CD4-positive, alpha-beta T cell treated with Interleukin-6 for 4 hours (primary cell): ENCODE measurements at places on chromosomes 2 and 18.

DNA sequence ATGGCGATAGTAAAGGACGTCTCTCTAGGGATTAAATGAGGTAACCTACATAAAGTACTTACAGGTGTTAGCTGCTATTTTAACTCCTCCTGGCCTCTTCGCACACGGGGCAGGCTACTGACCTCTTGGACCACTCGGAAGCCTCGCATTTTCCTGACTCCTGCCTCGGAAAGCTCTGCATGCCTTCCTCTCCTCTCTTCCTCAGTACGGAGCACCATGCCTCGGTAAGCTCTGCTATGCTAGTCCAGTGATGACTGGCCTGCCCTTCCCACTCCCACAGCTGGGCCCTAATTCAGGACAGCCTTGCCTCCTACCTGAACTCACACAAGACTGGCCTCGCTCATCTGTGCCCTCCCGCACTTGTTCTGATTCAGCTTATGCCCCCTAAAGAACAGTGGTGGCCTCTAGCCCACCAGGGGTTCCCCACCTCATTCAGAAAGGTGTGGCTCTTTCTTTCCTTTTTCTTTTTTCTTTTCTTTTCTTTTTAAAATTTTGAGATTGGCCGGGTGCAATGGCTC, 22.7 kb upstream of the HPCAL1 start:
- DNase-seq = no peak

DNA sequence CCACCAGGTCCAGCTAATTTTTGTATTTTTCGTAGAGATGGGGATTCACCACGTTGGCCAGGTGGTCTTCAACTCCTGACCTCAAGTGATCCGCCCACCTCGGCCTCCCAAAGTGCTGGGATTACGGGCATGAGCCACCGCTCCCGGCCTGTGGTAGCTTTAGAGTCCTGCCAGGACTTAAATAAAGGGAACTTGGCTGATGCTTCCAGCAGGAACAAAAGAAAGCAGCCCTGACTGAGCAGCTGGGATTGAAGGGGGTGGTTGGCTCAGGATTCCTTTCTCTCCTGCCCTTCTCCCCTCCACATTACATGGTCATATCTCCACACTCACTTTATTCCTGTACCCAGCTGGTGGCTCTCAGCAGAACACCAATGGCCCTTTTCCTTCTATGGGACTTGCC, 20.0 kb downstream of the EFHD1 start:
- no peak for DNase-seq

- DNase-seq = no peak
Observed at GRCh38 chr18:76314496-76314895, 180.5 kb downstream of the ZNF516 start.

DNA sequence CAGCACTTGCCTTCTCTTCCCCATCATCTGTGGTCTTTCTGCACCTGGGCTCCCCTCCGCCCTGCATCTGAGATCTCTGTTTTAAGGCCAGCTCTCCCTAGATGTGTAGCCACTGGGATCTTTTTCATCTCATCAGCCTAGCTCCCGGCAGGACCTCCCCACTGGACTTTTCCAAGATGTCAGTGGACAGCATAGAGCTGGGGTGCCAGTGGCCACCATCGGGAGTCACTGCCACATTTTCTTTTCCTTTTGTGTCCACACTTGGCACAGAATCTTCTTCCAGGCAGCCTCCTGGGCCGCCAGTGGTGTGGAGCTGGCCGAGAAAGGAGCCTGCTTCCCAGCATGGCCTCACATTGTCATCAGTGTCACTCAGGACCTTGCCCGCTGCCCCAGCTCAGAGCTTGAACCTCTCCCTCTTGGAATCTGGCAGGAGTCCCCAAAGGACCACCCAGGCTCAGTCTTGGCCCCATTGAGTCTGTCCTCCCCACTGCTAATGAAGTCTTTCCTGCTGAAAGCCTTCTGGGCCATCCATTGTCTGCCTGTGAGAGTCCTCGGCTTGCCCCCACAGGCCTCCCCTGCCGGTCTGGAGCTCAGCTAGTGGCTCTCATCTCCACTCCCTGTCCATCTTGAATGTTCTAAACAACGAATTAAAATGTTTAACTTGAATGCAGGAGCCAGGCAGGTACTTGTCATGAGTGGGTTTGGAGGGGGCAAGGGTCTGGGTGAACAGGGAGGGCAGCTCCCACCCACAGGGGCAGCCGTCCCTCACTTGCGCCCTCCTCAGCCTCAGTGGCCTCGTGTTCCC, 324.4 kb downstream of the GBX2 start:
- DNase-seq = no peak

DNA sequence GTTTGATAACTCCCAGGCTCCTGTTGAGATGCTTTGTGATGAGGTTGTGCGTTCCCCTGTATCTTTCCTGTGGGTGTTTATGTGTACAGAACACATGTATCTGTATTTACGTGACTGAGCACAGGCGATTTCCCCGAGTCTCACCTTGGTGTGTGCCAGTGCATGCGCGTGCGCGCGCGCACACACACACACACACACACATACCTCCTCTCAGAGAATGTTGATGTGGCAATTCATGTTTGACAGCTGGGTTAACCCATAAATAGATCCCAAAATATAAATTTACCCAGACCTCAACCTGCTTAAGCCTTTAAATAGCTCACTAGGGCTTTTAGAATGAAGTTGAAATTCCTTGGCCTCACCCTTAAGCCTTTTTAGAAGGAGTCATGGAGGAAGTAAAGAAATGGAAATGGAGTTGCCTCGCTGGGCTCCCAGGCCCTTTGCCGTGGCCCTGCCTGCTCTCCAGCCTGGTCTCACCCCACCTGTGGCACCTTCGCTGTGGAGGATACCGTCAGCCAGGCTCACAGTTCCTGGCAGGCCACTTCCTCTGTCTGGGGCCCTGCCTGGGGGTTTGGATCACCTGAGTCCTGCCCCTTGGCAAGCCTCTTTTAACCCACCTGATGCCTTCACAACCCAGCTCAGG, 20.3 kb downstream of the AGAP1 start:
- DNase-seq = no peak

DNA sequence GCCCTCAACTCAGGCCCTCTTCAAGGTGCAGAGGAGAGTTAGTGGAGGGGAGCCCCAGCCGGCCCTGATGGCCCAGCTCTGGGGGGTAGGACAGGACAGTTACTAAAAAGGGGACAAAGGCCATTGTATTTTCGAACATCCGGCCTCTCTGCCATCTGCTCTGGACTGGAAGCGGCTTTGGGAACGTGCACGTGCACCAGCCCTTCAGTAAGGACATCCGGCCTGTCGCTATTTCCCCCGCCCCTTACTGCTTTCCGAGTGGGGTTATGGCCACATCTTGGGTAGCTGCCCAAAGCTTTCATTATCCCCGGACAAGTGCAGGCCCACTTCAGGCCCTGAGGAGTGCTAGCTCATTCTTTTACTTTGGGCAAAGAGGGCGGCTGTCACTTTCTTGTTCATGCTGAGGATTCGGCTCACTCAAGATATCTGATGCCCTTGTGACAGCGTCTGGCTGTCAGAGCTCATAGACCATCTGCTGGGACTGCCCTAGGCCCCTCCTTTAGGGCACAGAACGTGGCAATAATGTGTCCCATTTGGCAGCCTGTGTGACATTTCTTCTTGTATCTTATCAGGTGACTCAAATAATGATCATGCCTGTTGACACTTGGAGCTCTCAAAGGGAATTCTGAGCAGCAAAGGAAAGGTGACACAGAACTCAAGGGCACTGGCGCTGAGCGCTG, 17.5 kb downstream of the SLC4A3 start:
- DNase-seq = no peak

- no peak for DNase-seq
Observed at GRCh38 chr2:44956843-44957242, 15.3 kb downstream of the SIX3 start.

GRCh38 chr2:32442020-32442467, 85.2 kb downstream of the BIRC6 start:
- no peak for DNase-seq

DNA sequence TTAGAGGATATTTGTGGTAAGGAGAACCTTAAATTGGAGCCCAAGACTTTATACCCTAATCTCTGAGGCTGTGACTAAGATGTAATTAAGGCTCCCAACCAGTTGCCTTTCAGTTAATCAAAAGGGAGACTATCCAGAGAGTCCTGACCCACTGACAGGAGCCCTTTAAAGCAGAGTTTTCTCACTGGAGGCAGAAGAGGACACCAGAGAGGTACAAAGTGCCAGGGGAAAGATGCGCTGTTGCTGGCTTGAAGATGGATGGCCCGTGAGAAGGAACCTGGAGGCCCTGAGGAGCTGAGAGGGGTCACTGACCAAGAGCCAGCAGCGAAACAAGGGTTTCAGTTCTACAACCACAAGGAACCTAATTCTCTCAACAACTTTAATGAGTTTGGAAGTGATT, 137.3 kb downstream of the TMEM131 start:
- DNase-seq = no peak

- no peak for DNase-seq
Observed at GRCh38 chr2:64635976-64636911, 17.5 kb downstream of the SERTAD2 start.

DNA sequence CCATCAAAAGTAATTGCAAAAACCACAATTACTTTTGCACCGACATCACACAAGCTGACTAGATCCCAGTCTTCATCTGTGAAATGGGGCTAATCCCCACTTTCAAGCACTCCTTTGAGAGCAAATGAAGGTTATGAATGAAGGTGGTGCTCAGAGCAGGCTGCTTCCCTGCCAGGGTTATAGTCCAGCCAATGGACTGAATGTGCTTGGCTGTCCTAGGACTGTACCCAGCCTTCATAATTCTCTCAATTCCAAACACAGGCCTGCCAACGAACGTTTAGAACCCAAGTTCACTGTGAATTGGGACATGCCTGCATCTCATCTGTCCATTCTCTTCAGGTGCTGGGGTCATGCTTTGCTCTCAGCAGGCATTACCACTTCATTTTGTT, 27.8 kb upstream of the ICOS start:
- DNase-seq = no peak

DNA sequence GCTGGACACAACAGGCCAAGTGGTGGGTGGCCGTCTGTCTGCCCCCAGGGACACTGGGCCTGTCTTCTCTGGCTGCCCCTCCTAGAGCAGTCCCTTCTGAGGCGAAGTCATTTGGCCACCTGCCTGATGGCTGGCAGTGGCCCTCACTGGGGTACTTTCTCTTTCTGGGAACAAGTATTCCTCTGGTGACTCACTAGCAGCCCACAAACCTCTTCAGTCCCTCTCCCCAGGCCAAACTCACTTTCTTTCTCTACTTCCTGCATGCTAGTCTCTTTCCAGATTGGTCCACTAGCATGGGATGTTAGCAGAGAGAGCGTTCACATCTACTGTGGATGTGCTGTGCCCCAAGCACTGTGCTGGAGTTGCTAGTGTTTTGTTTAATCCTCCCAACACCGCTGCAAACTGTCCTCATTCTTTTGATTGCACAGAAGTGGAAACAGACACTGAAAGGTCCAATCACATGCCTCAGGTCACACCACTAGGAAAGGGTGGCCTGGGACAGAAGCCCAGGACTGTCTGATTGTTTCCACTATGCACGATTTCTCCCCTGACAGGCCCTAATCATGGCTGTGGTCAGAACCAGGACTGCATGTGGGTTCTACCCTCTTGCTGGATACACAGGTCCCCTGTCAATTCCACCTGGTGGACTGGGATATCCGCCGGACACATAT, 5.2 kb downstream of the DYSF start:
- DNase-seq = no peak
